NCI-H1930 (cell line): ENCODE measurements at places on chromosomes 16 and 17.

GRCh38 chr16:89722392-89723278 is 1.3 kb downstream of the ZNF276 start:
- no peak for DNase-seq

GRCh38 chr17:57395721-57396321 is 139.5 kb downstream of the MSI2 start:
- no peak for DNase-seq

DNA sequence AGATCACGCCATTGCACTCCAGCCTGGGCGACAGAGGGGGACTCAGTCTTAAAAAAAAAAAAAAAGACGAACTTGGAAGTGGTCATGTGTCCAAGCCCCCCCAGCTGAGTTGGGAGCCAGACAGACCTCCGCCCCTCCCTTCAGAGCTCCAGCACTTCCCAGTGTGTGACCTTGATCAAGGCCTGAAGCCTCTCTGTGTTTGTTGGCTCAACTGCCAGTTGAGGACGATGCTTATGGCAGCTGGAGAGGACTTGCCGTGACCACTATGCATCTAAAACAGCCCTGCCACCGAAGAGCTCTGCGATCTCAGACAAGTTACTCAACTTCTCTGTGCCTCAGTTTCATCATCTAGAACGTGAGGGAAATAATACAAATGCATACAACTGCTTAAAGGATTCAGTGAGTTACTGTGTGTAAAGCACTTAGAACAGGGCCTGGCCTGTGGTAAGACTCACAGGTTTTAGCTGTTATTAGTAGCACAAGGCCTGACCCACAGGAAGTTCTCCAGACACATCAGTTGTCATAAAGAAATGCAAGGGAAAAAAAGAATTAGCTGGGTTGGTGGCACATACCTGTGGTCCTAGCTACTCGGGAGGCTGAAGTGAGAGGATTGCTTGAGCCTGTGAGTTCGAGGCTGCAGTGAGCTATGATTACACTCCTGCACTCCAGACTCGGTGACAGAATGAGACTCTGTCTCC is 7.0 kb upstream of the IL27 start:
- no peak for DNase-seq

- DNase-seq, result no peak
Measured at GRCh38 chr17:1649844-1650501, at the start of gene RILP. RILP (minus strand) TSS chr17:1649866; CDS start chr17:1649804, 62 bp downstream.

GRCh38 chr17:68142595-68142994 is 105.2 kb upstream of the AMZ2 start:
- no peak for DNase-seq

DNA sequence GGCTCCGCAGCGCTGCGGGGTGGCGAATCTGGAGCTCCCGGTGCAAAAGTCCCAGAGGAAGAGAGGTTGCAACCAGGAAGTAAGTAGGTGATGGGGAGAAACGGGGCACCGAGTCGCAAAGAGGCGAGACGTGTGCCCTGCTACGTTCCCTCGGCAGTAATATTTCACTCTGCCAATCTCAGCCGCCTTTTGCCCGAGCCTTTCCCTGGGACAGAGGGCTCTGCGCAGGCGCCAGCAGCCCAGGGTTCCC is at the start of gene NR1D1:
TSS of gene NR1D1 (minus strand) at position 171 of the 250 bp plus-strand sequence. CDS start 495 bp downstream, outside the sequence.
- no peak for DNase-seq

GRCh38 chr17:10149573-10150399 is 48.6 kb downstream of the GAS7 start:
- DNase-seq, result no peak

DNA sequence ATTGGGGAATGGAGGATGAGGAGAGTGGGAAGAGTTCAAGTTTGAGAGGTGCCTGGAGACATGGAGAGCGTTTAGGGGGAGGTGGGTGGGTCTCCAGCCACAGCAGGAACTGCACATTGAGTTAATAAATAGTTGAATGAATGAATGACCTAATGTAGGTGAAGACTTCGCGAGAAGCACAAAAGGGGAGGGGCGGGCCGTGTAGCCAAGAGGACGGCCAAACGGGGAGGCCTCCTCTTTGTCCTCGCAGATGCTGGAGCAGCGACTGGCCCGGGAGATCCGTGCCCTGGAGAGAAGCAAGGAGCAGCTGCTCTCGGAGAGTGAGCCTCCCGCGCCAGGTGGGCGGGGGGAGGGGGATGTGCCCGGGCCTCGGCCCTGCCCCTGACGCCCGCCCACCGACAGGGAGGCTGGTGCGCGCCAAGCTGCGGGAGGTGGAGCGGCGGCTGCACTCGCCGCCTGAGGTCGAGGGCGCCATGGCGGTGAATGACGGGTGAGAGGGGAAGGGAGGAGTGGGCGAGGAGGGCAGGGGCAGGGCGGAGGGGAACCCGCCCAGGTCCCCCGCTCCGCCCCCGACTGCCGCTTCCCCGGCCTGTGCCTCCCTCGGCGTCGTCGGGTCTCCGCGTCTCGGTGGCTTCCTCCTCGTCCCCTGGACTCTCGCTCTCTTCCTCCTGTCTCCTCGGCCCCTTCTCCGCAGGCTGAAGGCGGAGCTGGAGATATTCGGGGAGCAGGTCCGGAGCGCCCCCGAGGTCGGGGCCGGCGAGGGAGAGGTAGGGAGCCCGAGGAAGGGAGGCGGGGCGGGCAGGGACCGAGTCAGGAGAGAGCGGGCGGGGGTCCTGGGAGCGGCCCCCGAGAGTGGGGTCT is 12.9 kb downstream of the SYCE1L start:
- peak; percentile 54 for DNase-seq

GRCh38 chr16:86580791-86581170 is 2.4 kb downstream of the FOXL1 start:
- DNase-seq, result no peak

DNA sequence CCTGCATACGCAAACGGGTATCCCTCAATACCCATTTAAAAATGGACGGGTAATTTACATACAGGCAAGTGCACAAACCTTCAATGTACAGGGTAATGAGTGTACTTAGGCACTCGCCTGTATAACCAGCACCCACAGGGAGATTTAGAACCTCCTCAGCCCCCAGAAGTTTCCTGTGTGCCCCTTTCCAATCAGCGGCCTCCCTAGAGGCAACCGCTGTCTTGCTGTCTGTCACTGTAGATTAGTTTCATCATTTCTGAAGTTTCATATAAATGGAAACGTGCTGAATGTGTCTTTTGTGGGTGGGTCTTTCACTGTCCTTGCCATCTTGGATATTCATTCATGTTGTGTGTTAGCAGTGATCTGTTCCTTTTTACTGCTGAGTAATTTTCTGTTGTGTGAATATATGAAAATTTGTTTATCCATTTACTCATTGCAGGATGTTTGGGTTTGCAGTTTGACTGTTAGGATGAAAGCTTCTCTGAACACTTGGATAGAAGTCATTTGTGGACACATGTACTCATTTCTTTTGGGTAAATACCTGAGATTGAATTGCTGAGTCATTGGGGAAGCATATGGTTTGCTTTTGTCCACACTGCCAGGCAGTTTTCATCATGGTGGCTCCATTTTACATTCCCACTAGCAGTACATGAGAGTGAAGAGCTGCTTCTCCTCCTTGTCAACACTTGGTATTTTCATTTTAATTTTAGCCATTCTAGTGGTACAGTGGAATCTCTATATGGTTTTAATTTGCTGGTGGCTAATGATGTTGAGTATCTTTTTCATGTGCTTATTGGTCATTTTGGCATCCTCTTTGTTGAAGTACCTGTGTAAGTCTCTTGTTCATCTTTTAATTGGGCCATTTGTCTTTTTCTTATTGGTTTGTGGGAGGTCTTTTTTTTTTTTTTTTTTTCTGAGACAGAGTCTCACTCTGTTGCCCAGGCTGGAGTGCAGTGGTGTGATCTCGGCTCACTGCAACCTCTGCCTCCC is 2.1 kb upstream of the ADCY7 start:
- DNase-seq, result no peak

- DNase-seq, result no peak
Measured at GRCh38 chr17:50339381-50339780, 6.5 kb upstream of the XYLT2 start.

- DNase-seq, result no peak
Measured at GRCh38 chr16:66509576-66509975, 40.3 kb downstream of the TK2 start.
